Activated CD4-positive, alpha-beta T cell treated with anti-CD3 and anti-CD28 coated beads, Interleukin-2, amount 50 U/mL, for 1 hour (primary cell): ENCODE measurements at places on chromosomes 5 and 9.
A peak's percentile ranks its signal among the peaks of the same experiment; 100 is the strongest.

DNA sequence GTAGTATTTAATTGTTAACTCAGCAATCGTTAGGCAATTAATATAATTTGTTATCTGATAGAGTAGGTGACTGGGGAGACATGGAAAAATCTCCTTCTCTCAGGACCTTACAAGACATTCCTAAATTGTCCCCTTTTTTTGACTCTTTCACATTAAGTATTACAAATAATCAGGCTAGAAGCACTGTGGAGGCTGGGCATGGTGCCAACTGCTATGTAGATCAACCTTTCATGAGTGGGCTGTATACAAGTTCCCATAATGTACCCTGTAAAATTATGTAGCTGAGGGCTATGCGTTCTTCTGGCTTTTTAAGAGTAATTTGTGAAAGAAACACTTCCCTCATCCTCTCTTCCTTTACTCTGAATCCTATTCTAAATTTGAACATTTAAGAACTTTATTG is 140.2 kb downstream of the NFIB start:
- no peak for DNase-seq

GRCh38 chr9:38085308-38085707 is 16.3 kb upstream of the SHB start:
- no peak for DNase-seq

- no peak for DNase-seq
Observed at GRCh38 chr5:82679660-82680059, 397.5 kb downstream of the TMEM167A start.

GRCh38 chr5:151128817-151129216 is 28.8 kb downstream of the ANXA6 start:
- no peak for DNase-seq

DNA sequence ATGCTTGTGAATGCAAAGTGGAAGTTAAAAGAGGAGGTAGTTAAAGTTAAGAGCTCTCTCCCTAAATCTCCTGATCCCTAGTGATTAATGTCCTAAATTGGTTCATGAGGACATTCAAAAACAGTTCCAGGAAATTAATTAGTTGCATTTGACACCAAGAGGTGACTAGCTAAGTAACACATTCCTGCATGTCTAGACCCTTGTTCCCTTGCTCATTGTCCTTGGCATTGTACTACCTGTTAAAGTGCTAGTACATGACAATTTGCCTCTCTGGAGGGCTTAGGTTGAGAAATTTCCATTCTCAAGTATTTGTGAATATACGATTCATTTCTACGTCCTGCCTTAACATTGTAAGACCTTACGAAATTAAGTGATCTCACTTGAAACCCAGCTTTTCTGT is 278.6 kb upstream of the CDH10 start:
- DNase-seq, result no peak

GRCh38 chr5:93636837-93637236 is 53.8 kb downstream of the NR2F1 start:
- DNase-seq, result no peak

DNA sequence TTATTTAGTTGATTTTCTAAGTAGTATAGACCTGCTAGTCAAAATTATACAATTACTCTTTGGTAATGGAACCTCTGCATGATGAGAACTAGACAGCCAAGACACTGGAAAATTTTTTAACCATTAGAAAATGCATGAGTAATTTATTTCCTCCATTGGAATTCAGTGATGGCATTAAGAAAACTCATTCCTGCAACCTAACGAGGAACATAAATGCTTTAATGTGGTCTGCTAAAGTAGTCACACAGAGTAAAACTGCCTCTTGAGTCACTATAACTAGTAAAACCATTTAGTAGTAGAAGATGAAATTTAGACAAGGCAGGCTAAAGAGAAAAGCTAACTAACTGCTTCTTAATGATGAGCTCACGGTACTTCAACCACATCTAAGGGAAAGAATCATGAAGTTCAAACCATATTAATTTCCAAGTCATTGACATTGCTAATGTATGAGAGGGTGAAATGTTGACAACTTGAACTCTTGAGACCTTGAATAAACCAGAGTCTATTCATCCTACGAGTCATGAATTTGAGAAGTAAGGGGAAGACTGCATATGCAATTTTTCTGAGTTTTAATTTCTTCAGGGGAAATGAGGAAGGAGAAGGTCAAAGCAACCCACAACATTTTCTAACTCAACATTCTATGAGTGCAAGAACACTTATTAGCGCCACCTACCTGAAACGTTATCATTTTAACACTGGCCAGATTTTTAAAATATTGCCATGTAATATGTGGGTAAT is 74.4 kb downstream of the GLIS3 start:
- DNase-seq, result no peak

DNA sequence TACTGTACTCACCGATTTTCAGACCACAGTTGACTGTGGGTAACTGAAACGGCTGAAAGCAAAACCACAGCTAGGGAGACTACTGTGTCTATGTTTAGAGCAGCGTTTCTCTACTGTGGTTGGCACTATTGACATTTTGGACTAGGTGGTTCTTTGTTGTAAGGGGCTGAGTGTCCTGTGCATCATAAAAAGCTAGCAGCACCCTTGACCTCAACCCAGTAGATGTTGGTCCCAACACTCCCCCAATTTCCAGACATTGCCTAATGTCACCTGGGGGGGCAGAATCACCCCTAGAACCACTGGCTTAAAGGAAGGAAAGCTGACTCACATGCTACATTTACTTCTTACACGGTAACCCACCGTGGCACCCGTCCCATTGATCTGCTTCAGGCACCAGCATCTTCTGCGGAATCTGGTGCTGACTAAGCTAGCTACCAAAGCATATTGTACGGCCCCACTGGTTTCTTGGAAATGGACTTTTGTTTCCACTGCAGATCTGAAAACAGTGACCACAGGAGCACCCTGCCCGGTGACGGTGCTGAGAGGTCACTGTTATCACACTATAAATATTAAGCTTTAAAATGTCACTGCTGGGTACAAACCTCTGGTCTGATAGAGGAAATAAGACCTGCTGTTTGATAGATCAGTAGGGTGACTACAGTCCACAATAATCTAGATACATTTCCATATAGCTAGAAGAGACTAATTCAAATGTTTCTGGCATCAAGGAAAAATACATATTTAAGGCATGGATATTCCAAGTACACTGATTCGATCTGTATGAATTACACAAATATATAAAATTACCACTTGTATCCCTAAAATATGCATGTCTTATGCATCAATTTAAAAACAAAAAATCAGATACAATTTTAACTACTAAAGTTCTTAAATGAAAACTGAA is 151.4 kb downstream of the HSD17B3 start:
- peak; percentile 23 for DNase-seq
